ENCODE measurements at places on chromosomes 12 and 14.

DNA sequence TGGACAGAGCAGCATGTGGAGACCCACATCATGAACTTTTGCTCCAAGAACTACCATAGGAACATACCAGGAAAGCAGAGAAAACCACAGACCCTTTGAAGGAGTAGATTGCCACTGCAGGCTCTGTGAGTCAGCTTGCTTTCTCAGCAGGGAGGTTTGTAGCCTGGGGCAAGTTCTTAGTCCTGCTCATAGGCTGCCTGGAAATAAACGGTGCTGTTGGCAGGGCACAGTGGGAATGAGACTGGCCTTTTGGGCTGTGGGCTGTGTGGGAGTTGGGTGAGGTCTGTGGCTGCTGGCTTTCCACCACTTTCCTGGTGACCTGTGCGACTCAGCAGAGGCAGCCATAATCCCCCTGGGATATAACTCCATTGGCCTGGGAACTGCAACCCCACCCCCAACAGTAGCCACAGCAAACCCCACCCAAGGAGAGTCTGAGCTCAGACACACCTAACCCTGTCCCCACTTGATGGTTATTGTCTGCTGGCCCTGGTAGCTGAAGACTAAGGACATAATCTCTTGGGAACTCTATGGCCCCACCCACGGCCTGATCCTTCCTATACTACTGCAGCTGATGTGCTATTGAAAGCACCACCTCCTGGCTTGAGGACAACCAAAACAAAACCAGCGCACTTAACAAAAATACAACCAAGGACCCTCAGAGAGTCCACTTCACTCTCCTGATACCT lies 192.1 kb upstream of the GARIN6 start:
- DNase-seq: no peak

GRCh38 chr12:47234576-47235141 lies 154.9 kb upstream of the AMIGO2 start:
- no peak for DNase-seq

DNA sequence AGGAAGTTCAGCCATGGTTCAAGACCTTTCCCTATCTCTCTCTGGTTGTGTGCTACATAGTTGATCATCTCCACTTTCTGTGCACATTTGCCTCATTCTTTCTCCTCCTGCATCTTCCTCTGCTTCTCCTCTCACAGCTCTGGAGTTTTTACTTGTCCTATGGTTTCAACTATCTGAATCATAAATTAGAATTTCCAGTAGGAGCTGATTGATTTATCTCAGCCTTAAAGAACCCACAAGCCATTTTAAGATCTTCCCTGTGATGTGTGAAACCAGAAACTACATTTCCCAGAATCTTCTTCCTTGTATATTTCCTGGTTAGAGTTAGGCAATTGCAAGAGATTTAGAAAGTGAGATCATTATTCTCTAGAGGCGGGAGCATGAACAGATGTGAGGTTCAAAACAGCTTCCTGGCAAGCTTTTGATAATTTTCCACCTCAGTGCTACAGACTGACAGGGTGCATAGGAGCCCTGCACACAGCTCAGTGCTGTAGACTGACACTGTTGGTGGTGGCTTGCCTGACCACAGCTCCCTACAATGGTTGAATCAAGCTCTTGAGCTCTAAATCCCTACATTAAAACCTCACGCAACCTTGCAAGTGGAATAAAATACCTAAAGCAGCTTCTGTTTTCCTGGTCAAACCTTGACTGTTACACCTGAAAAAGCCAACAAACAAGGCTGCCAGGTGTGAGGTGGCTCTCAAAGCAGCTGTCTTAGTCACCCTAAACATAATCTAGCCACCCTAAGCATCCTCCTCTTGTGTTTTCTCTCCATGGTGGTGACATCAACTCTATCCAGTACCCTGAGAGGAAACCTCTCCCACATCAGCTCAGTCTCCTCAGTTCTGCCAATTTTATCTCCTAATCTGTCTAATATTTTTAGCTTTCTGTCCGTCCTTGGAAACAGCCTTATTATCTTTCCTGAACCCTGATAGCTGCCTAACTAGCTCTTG lies 21.5 kb upstream of the IFNG start:
- no peak for DNase-seq

DNA sequence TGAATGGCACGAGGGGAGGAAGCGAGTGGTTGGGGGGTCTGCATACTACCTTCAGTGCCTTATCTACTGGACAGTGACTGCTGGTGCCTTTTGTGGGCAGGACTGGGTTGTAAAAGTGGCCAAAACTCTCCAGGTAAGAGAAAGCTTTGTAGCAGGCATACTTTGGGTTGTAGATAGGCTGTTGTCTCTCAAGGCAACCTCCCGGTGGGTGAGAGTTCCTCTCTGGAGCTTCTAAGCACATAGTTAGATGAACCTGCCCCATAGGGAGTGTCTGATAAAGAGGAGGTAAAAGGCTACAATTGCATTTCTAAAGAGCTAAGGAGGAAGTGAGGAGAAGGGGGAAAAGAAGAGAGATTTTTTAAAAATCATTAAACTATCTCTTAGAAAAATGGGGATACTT lies 4.2 kb upstream of the DAD1 start:
- no peak for DNase-seq

DNA sequence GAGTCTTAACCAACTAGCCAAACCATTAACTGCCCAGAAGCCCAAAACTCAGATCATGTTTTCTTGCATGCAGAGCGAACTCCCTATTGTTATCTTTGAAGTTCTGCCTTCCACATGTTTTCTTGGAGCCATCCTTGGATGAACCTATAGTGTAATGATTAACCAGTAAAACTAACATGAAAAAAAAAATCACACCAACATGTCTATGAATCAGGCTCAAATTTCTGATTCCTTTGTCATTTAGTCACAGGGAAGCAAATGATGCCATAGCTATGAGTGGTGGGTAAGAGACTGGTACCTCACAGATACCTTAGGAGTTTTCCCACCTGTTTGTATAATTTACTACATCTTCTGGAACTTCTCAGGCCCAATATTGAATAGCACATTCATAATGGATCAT lies 70.7 kb downstream of the PTPRO start:
- no peak for DNase-seq

DNA sequence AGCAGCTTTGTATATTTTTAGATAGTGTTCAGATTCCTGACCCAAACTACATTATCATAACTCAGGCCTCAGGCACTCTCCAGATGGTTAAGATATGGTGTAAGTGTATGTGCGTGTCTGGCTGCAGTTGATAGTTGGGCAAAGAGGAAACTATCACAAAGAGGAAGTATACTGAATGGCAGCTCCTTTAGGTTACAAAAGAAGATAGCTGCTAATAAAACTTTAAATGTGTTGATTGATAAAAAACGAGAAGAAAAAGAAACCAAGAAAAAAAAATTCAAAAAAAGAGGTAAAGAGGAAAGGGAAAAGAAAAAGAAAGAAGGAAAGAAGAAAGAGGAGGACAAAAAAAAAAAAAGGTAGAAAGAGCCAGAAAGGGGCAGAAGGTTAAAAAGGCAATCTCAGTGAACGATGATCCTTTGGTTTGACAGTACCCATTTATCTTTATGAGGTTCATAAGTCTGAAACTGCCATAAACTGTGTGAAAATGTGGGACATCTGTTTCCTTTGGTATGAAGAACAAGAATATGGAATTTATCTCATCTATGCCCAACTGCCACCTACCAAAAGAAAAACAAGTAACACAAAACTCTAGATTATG lies 42.2 kb downstream of the TAOK3 start:
- DNase-seq: no peak

DNA sequence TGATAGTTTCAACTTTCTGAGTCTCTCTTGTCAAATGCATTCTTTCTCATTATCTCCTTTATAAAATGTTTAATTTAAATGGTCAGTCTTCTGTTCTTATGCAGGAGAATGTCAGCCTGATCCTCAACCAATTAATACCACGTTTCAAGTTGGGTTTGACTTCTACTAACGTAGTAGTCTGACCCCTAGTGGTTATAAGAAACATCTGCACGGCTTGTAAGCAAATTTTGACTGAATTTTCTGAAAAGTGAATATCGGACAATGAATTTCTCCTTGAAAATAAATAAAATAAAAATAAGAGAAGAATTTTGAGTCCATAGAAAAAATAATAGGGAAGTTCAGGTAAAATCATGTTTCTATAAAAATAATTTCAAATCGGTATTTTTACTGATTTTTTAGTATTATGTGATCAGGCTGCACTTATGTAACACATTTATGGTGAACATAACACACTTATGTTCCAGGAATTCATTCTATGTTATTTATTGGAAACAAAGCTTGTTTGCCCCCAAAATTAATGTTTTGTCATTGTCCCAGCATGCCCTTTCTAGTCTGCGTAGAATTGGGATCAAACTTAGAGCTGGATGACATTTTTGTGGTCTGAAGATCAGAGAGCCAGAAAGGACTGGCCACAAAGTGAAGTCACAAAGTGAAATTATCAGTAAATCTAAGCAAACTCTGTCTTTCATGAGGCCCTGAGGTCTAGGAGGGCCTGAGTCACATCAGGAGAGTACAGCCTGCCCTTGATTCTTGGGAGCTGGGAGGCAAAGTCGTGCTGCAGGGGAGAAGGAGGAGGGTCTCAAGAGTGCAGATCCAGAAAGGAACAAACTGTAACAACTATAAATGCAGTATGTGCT lies 101.2 kb upstream of the STXBP6 start:
- no peak for DNase-seq

DNA sequence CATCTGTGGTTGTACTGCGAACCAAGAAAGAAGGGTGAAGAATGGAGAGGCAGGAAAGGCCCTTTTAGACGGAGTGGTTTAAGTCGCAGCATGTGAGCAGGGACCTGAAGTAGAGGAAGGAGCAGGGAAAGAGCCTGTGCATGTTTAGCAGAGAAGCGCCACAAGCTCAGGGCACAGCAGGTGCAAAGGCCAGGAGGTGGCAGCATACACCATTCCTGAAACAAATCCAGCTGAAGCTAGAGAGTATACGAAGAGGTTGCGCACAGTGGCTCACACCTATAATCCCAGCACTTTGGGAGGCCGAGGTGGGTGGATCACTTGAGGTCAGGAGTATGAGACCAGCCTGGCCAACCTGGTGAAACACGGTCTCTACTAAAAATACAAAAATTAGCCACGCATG lies 49.9 kb downstream of the HELB start:
- no peak for DNase-seq

GRCh38 chr12:132445884-132446632 lies 43.9 kb upstream of the FBRSL1 start:
- peak; percentile 17 for DNase-seq

DNA sequence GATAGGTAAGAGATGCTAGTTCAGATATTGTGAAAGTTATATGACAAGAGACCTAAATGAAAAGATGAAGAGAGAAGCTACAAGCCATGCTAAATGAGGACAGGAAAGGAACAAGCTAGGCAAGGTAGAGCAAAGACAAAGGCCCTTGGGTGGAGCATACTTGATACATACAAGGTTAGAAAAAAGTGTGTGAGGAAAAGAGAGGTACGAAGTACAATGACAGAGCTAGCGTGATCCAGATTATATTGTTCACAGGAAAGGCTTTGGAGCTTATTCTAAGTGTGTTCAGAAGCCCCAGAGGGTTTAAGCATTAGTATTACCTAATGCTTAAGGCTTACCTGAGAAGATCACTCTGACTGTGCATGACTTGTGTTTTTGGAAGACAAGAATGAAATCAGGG lies 75.0 kb downstream of the SLCO1B3 start:
- no peak for DNase-seq

DNA sequence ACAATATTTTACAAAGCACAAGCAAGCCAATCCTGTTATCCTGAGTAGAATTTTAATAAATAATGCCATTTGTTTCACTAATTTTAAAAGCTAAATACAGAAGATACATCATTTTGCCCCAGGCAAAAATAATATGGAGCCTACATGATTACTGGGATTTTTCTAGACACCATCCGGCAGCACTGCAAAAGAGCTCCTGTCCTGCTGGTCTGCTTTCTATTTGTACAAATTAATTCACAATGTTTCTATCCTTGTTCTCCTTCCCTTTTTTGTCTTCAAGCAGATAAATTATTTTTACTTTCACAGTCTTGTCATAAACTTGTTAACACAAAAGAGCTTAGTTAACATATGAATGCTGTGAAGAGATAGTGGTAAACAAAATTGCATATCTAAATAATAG lies 4.6 kb downstream of the SIX1 start:
- DNase-seq: no peak

- DNase-seq: no peak
Measured at GRCh38 chr14:55699131-55700057, 119.4 kb downstream of the KTN1 start.

DNA sequence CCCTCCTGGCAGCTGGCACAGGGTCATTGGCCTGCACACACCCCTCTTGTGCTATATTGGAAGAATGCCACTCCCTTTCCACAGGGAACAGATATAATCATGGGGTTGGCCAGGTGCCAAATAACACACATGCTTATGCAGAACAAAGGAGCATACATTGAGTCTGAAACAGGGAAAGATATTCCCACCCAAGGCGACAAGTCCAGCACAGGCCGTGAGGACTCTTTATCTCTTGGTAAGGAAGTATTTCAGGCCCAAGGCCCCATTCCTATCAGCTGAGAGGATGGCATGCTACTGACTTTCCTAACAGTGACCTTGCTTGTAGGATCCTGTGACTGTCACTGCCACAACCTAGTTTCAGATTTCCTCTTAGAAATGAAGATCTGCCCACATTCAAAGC lies 59.0 kb upstream of the STXBP6 start:
- no peak for DNase-seq

- DNase-seq: no peak
Measured at GRCh38 chr12:41548926-41549325, 360.8 kb downstream of the PDZRN4 start.

DNA sequence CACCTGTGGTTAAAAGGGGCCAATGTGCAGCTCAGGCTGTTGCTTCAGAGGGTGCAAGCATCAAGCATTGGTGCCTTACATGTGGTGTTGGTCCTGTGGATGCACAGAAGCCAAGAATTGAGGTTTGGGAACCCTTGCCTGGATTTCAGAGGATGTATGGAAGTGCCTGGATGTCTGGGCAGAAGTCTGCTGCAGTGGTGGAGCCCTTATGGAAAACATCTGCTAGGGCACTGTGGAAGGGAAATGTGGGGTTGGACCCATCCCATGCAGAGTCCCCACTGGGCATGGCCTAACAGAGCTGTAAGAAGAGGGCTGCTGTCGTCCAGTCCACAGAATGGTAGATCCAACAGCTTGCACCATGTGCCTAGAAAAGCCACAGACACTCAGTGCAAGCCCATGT lies 36.6 kb downstream of the PCNX1 start:
- DNase-seq: no peak

- no peak for DNase-seq
Measured at GRCh38 chr12:95533985-95534384, 17.3 kb downstream of the USP44 start.

- DNase-seq: no peak
Measured at GRCh38 chr14:57245941-57246340, 22.8 kb downstream of the EXOC5 start.

GRCh38 chr12:102096855-102097254 lies 23.1 kb downstream of the NUP37 start:
- no peak for DNase-seq

GRCh38 chr14:23543403-23543802 lies 8.2 kb downstream of the ZFHX2 start:
- no peak for DNase-seq

Measured in stimulated activated CD4-positive, alpha-beta T cell treated with anti-CD3 and anti-CD28 coated beads, Interleukin-1b, Interleukin-23, amount 100 ng/mL, for 4 hours (primary cell).